ENCODE measurements at places on chromosomes 16 and 17. TPM values are rescaled to one million over a fixed set of nuclear protein-coding genes. Genes with fewer than 3 reads are reported as not detected.

DNA sequence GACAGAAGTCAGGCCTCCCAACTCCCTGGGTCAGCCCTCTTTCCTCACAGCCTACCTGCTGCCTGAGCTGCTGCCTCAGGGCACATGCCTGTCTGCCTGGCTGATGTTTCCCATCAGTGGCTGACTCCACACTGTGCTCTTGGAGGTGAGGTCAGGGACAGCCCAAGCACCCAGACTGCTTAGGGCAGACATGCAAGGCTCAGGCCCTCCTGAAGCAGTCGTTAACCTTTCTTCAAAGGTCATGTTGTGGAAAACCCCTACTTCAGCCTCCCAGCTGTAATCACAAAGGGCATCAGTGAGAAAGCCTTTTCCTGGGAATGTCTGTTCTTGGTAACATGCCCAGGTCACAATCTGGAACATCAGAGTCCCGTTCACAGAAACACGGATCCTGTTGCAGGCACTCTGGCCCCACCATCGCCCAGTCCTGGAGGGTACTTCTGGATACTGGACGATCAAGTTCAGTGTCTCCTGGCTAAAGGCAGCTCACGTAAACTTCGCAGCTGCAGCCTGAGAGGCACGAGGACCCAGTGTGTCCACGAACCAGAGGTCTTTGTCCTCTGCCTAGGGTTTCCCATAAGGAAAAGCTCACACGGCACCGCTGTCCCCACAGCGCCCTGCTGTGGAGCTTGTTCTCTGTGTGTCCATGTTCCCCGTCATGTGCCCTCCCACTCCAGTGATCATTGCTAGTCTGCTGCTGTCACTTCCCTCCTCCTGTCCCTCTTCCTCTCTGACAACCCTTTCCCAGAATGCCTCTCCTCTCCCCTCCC, 54.9 kb downstream of the GNAO1 start:
- peak; percentile 23 for DNase-seq
- H3K27me3 ChIP-seq, result no peaks in the 10 kb centered on the region
- no peak overlapping the region for H3K4me3 ChIP-seq
- H3K36me3 ChIP-seq, result peaks cover 3% of the 10 kb centered on the region

DNA sequence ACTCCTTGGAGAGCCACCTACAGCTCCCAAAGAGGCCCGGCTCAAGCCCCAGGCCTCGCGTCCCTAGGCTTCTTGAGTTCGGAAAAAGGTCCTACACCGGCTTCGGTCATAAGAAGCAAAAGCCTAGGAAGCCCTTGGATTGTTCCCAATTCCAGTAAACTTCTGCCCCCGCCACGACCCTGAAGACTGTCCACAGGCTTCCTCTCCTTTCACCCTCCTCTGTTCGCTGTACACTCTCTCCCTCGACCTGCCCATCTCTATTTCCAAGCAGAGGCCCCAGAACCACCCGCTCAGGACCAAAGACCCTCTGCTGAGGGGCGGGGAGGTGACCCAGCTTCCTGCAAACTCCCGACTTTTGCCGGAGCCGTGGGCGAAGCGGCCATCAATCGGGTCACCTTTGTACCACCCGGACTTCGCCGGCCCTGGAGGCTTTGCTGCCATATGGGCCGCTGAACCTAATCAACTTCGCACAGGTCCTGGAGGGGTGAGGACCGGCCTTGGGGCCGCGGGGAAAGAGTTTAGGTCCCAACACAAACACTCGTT, 2.7 kb downstream of the HOXB2 start:
- H3K4me1 ChIP-seq, result peaks cover 69% of the 10 kb centered on the region
- H3K27me3 ChIP-seq, result peaks cover 100% of the 10 kb centered on the region
- H3K27ac ChIP-seq, result no peak overlapping the region
- no peaks in the 10 kb centered on the region for H3K36me3 ChIP-seq

Gene E4F1
- total RNA-seq, result 42.0 TPM

DNA sequence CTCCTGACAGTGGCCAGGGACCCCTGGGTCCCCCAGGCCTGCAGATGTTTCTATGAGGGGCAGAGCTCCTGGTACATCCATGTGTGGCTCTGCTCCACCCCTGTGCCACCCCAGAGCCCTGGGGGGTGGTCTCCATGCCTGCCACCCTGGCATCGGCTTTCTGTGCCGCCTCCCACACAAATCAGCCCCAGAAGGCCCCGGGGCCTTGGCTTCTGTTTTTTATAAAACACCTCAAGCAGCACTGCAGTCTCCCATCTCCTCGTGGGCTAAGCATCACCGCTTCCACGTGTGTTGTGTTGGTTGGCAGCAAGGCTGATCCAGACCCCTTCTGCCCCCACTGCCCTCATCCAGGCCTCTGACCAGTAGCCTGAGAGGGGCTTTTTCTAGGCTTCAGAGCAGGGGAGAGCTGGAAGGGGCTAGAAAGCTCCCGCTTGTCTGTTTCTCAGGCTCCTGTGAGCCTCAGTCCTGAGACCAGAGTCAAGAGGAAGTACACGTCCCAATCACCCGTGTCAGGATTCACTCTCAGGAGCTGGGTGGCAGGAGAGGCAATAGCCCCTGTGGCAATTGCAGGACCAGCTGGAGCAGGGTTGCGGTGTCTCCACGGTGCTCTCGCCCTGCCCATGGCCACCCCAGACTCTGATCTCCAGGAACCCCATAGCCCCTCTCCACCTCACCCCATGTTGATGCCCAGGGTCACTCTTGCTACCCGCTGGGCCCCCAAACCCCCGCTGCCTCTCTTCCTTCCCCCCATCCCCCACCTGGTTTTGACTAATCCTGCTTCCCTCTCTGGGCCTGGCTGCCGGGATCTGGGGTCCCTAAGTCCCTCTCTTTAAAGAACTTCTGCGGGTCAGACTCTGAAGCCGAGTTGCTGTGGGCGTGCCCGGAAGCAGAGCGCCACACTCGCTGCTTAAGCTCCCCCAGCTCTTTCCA, 25.1 kb downstream of the C1QTNF1 start:
- DNase-seq, result no peak
- H3K36me3 ChIP-seq, result no peaks in the 10 kb centered on the region
- no peak overlapping the region for H3K4me3 ChIP-seq
- H3K4me1 ChIP-seq, result no peaks in the 10 kb centered on the region
- H3K27ac ChIP-seq, result no peak overlapping the region

Data from GM23338 (cell line).